ENCODE measurements at places on chromosomes 6 and 20.

- peak; percentile 47 for DNase-seq
Observed at GRCh38 chr6:113318575-113318917, 538.6 kb upstream of the MARCKS start.

GRCh38 chr20:63071541-63072181 lies 64.9 kb upstream of the BHLHE23 start:
- DNase-seq: no peak

DNA sequence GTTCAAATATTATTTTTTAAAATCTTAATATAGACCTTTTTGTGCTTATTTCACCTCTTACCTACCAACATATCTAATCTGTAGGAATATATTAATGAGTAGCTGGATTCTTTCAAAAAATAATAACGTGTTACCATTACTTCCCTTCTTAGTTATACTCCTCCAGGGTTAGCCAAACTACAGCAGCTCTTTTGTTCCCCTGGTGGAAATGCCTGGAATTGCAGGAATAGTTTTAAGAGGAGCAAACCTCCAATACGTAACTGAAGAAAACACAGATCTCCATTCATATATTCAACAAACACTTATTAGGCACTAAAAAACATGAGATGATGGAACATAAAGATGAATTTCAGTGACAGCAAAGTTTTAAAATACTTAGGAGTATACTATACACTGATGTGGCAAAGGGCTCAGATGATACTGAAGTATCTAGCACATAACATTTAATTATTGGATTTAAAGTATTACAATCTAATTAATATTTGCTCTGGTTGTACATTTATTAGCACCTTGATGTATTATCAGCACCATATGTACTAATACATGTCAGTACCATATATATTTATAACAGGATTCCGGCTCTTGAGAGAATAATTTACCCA lies 78.3 kb downstream of the TBX18 start:
- DNase-seq: no peak

DNA sequence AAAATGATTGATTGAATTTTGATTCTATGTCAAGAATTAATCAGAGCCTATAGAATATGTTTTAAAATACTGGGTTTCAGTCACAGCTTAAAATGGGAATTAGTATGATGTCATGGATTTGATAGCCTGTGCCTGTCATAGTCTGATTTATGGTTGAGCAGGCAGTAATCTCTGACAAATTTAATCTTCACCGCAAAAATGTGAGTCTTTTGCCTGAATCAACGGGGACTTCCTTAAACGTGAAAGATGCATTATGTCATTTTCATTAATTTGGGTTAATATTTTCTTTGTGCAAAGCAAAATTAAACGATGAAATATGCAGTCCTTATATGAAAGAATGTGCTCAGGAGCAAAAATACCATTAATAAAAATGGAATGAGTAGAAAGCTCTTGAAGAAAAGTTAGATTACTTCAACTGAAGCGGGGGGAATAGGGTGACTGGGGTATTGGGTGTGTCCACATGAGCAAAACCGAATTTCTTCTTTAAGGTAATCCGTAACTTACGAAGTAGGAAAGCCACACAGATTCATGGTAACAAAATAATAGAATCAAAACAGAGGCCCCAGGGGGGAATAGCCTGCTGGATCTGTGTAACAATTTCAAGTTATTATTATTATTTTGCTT lies 339.6 kb upstream of the NOX3 start:
- DNase-seq: no peak

GRCh38 chr6:100116411-100117194 lies 122.6 kb upstream of the MCHR2 start:
- DNase-seq: peak; percentile 65

- DNase-seq: no peak
Observed at GRCh38 chr20:17643531-17644188, 38.4 kb downstream of the RRBP1 start.

- no peak for DNase-seq
Observed at GRCh38 chr6:86723729-86724128, 213.6 kb upstream of the HTR1E start.

DNA sequence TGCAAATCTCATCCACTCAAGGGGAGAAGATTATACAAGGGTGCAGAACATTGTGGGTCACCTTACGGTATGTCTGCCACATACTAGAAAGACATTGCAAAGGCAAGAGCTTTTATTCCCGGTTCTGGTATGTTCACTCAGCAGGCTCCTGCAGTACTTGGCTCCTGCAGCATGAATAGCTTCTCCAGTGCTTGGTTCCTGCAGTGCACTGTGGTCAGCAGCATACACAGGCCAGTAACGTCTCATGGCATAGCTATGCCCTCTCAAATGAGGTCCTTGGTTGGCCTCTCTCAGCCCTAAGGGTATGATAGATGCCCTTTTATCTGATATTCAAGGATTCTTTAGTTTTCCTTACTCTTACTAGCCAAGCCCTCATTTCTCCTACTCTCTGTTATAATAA lies 12.6 kb downstream of the TCP11 start:
- no peak for DNase-seq

GRCh38 chr6:112349636-112349934 lies 2.5 kb downstream of the RFPL4B start:
- DNase-seq: no peak

DNA sequence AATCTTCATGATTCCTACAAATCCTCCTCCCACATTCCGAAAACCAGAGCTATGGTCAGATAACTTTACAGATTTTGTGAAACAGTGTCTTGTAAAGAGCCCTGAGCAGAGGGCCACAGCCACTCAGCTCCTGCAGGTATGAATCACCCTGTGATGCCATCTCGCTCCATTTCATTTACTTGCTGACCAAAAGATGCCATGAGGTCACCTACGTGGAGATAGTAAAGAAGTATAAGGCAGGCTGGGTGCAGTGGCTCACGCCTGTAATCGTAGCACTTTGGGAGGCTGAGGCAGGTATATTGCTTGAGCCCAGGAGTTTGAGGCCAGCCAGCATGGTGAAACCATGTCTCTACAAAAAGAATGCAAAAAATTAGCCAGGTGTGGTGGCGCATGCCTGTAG lies 30.9 kb downstream of the STK4 start:
- DNase-seq: no peak
